ENCODE measurements at places on chromosomes 3 and 15.
A peak's percentile ranks its signal among the peaks of the same experiment; 100 is the strongest.

DNA sequence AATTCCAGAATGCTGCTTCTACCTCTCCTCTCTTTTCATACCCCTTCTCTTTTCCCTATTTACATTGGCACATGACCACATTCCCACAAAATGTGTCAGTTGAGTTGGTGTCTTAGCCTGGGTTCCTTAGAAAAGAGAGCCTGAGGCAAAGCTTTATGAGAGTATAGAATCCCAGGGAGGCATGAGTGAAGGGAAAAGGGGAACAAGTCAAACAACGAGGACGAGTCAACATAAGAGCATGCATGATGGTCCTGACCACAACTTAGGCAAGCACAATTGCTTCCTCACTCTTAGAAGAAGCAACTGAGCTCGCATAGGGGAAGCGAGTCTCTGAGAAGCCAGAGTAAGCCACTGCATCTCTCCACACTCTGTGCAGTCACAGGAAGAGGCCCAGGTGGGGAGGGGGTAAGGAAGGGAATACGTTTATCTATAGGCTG is 15.4 kb upstream of the ZNF774 start:
- peak; percentile 20 for DNase-seq

- no peak for DNase-seq
Measured at GRCh38 chr3:112013784-112014143, 15.0 kb downstream of the TAGLN3 start.

GRCh38 chr15:60751985-60752952 is 273.3 kb upstream of the ICE2 start:
- DNase-seq: peak; percentile 46

DNA sequence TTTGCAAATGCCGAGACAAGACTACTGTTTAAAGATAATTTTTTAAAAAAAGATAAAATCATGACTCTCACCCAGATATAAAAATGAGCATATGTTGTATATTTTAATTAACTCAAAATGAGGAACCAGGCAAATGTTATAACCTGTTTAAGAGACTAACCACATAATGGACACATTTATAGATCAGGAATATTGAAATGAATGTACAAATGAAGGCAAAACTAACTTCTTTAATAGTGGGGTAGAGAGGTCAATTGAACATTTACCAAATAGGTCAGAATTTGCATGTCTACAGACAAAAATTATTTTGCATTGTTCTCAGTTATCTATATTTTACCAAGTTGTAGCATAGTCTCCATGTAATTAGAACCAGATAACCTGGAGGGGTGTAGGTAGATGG is 134.3 kb upstream of the PFN2 start:
- DNase-seq: no peak

GRCh38 chr3:148681080-148681479 is 16.6 kb upstream of the AGTR1 start:
- no peak for DNase-seq

GRCh38 chr3:13998831-13999230 is 119.0 kb upstream of the WNT7A start:
- DNase-seq: no peak

GRCh38 chr15:26028086-26028740 is 165.1 kb upstream of the ATP10A start:
- no peak for DNase-seq

All from astrocyte of the cerebellum (primary cell).